HFF-Myc (cell line): ENCODE measurements at places on chromosomes 1 and 21.
A peak's percentile ranks its signal among the peaks of the same experiment; 100 is the strongest.

- DNase-seq = no peak
These were observed 11.5 kb downstream of the SLC37A1 start for GRCh38 chr21:42525029-42525581.

GRCh38 chr1:3468236-3469103 is 14.0 kb downstream of the ARHGEF16 start:
- DNase-seq = no peak

GRCh38 chr1:35319988-35320713 is 51.6 kb downstream of the ZMYM4 start:
- no peak for DNase-seq

DNA sequence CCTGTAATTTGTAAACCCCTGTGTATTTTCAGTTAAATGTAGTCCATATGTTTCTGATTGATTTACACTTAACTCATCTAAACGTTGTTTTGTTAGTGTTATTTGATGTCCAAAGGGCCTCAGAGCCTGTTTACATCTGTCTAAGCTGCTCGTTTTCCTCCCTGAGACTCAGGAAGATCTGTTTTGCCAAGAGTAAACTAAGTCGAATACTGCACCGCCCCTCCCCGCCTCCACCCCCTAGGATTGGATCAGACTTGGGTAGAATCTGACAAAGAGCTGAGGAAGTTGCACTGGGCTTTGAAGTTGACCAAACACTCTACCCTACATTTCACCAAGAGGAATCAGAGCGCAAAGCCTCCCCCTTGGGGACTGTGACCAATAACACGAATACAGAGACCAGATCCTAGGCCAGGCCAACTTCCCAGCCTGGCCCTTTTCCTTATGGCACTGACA is 206.9 kb upstream of the LMO4 start:
- no peak for DNase-seq

GRCh38 chr1:30418061-30418938 is 305.1 kb downstream of the MATN1 start:
- no peak for DNase-seq

DNA sequence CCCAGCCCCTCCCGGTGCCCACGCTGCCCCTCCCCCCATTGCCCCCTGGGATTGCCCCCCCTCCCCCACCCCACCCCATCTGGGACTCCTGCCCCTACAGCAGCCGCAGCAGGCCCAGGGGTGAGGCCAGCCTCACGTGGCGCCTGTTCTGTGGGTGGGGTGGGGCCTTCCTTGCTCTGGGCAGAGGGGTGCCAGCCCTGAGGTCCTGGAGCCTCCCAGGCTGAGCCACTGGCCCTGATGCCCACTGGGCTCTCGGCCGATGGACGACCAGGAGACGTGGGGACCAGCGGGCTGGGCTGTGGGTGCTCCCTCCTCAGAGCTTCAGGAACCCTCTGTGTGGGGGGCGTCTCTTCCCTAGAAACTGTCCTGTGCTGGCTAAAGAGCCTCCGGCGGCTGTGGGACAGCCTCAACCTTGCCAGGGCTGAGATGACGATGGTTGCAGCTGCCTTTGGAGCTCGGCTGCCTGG is 5.8 kb upstream of the C1orf159 start:
- DNase-seq = no peak

DNA sequence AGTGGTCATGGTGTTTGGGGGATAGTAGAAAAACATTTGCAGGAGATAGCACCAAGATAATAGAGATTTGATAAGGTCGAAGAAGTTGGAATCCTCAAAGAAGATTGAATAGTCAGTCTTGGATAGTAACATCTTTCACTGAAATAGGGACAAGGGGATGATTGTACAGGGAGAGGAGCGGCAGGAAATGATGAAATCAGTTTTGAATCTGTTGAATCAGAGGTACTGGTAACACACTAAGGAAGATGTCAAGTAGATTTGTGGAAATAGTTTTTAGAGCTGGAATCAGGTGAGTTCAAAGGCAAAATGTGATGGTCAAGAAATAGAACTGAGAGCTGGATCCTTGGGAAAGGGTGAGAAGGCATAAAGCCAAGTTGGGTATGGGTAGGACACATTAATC is 26.5 kb downstream of the CAP1 start:
- no peak for DNase-seq

GRCh38 chr1:204275695-204276370 is 62.0 kb upstream of the GOLT1A start:
- no peak for DNase-seq

GRCh38 chr1:28110555-28110954 is 22.1 kb upstream of the EYA3 start:
- DNase-seq = no peak

DNA sequence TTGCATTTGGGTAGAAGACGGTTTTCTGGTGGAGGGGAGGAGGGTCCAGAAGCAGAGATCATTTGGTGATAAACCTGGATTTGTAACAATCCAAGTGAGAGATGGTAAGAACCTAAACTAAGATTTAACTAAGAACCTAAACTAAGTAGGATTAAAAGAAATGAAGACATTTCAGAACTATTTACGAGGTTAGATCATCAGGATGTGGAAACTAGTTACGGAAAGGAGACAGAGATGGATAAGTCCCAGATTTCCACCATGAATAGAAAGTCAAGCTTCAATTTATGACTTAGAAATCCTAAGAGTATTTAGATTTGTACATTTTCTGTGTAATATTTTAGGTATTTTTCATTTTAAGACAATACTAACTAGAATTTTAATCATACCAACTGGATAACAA is 86.3 kb downstream of the SEC16B start:
- no peak for DNase-seq

DNA sequence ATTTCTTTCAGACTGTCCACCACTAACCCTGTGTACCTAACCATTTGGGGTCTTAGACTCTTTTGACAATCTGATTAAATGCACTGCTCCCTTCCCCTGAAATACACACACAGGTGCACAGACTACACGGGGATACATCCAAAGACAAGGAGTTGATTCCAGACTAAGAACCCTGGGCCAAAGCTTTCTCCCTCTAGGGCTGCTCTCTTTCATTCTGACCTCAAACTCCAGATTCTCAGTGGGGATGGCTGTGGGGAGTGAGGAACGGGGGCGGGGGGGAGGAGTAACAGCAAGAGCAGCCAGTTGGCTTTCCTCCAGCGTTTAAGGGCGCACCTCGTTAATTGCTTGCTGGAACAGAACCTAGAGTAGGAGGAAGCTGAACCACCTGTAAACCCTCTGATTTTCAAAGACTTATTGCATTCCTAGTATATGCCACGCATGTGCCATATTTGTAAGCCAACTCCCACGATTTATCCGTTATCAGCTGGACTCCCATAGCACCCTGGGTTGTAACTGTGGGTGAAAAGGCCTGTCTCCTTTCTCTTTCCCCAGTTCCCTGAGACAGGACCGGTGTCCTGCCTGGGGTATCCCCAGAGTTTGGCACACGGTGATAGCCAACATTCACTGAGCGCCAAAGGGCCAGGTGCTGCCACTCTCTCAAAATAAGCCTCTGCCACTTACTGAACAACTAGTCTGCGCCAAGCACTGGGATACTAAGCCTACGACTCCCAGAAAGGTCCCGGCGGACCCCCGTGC is 920 bp downstream of the MTHFR start:
- DNase-seq = peak; percentile 39

DNA sequence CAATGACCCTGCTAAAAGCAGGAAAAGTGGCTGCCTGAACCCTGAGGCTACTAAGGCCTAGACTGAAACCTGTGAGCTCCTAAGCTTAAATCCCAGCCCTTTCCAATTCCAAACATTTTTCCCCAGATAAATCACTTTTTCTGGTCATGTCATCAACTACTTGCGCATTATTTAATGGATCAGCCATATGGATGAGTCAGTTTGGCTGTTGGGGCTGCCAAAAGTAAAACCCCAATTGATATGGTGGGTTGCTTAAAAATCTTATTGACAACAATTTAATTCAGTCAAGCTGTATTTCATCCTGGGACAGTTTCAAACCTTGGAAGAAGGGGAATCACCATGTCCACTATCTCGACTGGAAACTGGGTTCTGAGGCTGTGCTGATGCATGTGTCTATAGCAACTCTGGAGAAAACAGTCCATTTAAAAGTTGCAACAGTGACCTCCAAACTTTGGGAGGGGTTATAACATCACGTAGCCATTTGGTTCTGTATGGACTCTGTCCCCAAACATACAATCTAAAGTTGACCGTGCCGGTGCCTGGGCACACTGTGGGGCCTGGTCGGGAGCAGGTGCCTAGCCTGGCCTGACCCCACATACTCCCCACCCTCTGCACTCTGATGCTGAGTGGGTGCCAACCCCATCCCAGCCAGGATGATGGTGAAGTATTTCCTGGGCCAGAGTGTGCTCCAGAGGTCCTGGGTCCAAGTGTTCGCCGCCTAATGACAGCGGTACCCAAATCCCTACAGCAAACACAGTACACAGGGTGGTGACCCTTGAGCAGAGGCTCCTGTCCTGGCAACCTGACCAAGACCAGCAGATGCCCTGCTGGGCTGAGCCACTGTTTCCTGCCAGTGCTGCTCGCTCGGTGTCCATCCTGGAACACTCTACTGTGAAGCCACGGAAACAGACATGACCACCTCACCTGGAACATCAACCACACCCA is 46.5 kb upstream of the LRRC52 start:
- no peak for DNase-seq

DNA sequence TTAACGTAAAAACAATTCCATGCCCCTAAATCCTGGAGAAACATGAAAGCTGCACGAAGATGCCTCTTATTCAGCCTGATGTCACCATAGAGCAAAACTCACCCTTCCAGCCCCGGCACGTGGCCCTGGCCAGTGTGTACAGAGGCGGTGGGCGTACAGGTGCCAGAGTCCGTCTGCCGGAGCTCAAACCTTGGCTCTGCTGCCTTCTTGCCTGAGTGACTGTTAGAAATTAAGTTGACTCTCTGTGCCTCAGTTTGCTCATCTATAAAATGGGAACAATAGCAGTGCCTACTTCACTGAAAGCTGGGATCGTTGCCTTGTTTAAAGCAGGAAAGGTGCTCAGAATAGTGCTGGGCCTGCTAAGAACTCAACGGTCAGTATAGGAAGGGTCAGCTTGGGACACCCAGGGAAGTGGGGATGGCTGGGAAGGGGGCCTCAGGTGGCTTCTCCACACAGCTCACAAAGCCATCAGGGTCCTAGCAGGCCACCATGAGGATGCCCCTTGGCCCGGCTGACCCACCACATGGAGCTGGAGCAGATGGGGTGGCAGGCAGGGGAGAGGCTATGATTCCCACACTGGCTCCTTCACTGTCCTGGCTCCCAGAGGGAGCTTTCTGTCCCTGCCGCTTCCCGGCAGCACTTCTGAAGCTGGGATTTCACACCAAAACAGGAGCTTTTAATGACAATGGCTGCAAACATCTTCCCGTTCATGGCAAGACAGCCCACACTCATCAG is 237.2 kb downstream of the NPHP4 start:
- no peak for DNase-seq

DNA sequence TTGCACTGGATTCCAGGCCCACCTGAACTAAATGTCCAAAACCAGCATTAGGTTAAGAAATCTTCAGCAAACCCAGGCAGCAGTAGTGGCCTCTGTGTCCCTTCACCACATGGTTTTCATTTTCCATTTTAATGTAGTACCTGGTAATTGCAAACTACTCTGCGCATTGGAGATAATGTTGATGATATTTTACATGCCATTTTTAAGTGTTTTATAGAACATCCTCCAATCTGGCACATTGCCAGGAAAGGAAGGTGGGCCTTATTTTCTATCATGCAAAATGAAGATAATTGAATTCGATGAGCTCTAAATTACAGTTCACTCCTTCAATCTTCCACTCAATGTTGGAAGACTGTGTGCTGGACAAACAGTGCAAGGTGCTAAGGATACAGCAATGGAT is 89.5 kb downstream of the ZC3H11B start:
- no peak for DNase-seq

GRCh38 chr1:186059311-186059710 is 315.7 kb downstream of the TPR start:
- peak; percentile 5 for DNase-seq

GRCh38 chr1:183248989-183249691 is 63.1 kb downstream of the LAMC2 start:
- DNase-seq = no peak

DNA sequence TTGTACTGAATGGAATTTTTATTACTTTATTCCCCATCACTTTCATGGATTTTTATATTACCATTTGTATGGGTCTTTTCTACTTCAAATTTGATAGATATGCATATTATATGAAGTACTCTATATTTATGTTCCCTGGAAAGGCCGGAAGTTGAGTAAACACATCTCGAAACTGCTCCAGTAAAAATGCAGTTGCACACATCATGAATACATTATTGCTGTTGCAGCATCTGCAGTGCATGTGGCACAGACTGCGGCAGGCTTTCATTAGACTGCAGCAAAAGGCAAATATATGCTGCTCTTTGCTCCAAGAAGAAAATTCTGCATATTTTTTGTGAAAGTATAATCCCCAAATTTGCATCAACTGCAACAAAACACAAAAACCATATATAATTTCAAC is 48.7 kb upstream of the LRRC7 start:
- DNase-seq = no peak

DNA sequence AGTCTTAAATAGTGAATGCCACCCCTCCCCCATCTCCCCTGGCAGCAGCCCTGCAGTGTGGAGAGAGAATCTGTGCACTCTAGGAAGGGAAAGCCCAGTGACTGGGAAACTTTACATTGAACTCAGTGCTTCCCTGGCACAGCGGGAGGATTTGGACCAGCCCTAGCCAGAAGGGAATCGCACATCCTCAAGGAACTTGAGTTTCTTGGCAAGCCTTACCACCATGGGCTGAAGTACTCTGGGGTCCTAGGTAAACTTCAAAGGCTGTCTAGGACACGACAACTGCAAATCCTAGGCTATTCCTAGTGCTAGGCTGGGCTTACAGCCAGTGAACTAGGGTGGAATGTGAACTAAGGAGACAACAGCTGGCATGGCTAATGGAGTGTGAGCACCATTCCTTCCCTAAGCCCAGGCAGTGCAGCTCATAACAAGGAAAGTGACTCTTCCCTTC is 88.3 kb downstream of the COL24A1 start:
- no peak for DNase-seq

DNA sequence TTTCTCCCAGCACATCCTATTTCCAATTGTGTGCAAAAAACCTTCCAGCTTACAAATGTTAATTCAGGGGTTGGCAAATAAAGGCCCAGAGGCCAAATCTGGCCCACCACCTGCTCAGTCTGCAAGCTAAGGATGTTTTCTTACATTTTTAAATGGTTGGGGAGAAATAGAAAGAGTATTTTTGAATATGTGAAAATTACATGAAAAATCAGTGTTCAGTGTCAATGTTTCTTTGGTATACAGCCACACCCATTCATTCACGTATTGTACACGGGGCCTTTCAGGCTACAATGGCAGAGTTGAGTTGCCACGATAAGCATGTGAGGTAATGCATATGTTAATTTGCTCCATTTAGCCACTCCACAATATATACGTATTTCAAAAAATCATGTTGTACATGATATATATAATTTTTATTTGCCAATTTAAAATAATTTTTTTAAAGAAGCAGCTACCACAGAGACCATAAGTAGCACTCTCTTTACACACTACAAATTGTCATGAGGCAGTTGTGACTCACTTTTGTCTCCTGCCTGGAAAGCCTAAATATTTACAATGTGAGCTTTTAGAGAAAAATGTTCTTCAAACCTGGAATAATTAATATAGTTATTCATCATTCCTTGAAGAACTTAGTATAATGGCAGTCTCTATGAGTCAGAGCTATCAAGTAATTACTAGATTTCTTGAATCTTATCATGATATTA is 189.6 kb downstream of the SMYD3 start:
- DNase-seq = no peak

GRCh38 chr1:90710579-90711536 is 6.2 kb downstream of the BARHL2 start:
- no peak for DNase-seq

GRCh38 chr1:2494323-2494693 is 18.2 kb downstream of the PLCH2 start:
- DNase-seq = peak; percentile 25
